Pericardium fibroblast (primary cell): ENCODE measurements at places on chromosomes 7 and 10. TPM values are rescaled to one million over a fixed set of nuclear protein-coding genes. Genes with fewer than 3 reads are reported as not detected.

Gene CAV2
- total RNA-seq = 39.8 and 69.2 TPM in 2 replicates

Gene ZP3
- 1.4 and 6.5 TPM in 2 replicates for total RNA-seq

Gene LRRC18
- total RNA-seq = not detected in 2 replicates

Gene STRIP2
- total RNA-seq = 2.6 and 7.0 TPM in 2 replicates

Gene CCDC146
- total RNA-seq = 1.2 TPM in 2 replicates

Gene PAPOLB
- 0.12 TPM in 1 of 2 replicates, not detected in the other for total RNA-seq

Gene LAMTOR4
- total RNA-seq = 143 and 196 TPM in 2 replicates

Gene STOX1
- 0.09 and 0.82 TPM in 2 replicates for total RNA-seq

Gene PCGF6
- 6.1 and 9.2 TPM in 2 replicates for total RNA-seq

Gene AKR1D1
- not detected in 2 replicates for total RNA-seq

Gene CDNF
- 0.09 and 4.8 TPM in 2 replicates for total RNA-seq

Gene UPK3B
- total RNA-seq = 8.6 TPM in 1 of 2 replicates, not detected in the other

Gene HOXA2
- 6.4 TPM in 1 of 2 replicates, not detected in the other for total RNA-seq

Gene EPO
- total RNA-seq = not detected in 2 replicates

Gene LAMB4
- under 0.01 and 1.4 TPM in 2 replicates for total RNA-seq

Gene ACSL5
- 4.3 and 6.5 TPM in 2 replicates for total RNA-seq

Gene ASB10
- total RNA-seq = not detected in 2 replicates

Gene SEMA3A
- 1.2 and 2.8 TPM in 2 replicates for total RNA-seq

Gene FBXO24
- 0.12 TPM in 1 of 2 replicates, not detected in the other for total RNA-seq

Gene GALNT11
- 39.6 and 40.0 TPM in 2 replicates for total RNA-seq
